ENCODE measurements at places on chromosomes 3 and 15.

- DNase-seq = no peak
Observed at GRCh38 chr3:96070678-96071077, 743.7 kb upstream of the EPHA6 start.

DNA sequence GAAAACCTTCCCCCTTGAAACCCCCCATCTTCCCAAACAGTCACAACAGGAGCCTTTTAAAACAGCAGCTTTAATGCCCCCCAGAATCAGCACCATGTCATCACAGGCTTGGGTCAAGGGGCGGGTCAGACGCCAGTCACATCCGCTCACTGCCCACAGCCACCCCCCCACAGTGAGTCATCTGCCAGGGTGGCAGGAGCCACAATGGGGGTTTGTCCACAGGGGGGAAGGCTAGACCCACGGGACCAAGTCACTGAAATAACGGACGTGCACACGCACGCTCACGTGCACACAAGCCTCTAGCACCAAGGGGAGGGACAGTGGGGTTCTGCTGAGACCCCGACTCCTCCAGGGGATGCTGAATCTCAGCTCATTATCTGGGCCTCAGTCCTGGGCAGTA lies 441 bp upstream of the UCN2 start:
- peak; percentile 50 for DNase-seq

- no peak for DNase-seq
Observed at GRCh38 chr3:99817047-99817436, 620 bp upstream of the CMSS1 start.

GRCh38 chr15:44591326-44591725 lies 54.4 kb downstream of the EIF3J start:
- DNase-seq = no peak
